ENCODE measurements at places on chromosomes 12 and 14.

DNA sequence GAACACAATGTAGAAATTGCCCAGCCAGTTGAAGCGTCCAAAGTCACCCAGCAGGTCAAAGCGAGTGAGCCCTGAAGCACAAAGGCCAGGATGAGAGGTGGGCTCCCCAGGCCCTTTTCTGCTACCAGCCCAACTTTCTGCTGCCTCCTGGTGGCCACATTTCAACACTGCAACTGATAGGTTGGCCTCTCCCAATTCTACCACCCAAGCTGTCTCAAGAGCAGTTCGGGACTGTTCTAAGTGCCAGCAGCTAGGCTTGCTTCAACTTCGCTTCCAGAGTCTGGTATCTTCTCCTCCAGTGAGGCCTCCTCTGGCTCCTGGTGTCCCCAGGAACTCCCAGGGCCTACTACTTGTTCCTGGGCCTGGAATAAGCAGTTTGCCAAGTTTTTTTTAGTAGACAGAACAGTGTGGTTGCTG is 3.4 kb upstream of the DHH start:
- peak; percentile 30 for DNase-seq

DNA sequence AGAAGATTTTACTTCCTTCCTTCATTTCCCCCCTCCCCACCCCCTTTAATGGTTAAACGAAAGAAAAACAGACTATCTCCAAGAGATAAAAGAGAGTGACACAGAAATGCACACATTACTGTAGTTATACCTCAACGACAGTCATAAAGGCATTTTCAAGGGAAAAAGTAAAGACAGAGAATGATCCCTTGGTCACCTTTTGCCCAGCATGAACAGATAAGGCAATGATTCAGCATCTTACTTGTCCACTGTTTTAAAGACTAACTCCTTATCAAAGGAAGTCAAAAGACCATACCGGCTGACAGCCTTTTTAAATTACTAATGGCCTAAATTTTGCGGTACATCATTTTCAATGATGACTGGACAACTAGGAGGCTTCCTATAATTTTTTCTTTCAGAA is 326.6 kb downstream of the PAWR start:
- DNase-seq: no peak

GRCh38 chr12:14853961-14854360 is 10.6 kb upstream of the ART4 start:
- DNase-seq: no peak

DNA sequence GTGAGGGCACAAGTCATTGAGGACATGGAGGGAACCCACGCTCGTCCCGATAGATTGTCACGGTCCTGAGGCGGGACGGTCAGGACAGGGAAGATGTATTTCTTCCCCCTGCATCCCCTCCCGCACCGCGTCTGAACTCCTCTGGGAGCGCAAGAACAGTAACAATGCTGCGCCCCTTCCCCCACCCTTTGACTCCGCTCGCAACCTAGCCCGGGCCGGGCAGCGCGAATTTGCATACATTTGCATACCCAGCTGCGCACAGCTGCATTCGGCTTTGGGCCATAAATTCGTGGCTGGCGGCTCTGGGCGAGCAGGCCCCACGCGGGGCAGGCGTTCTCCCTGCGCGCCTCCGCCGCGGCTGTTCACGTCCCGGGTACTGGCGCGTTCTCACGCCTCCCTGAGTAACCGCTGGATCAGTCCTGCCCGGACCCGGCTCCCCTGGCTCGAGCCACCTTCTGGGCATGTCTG is 29.0 kb upstream of the SMUG1 start:
- no peak for DNase-seq

DNA sequence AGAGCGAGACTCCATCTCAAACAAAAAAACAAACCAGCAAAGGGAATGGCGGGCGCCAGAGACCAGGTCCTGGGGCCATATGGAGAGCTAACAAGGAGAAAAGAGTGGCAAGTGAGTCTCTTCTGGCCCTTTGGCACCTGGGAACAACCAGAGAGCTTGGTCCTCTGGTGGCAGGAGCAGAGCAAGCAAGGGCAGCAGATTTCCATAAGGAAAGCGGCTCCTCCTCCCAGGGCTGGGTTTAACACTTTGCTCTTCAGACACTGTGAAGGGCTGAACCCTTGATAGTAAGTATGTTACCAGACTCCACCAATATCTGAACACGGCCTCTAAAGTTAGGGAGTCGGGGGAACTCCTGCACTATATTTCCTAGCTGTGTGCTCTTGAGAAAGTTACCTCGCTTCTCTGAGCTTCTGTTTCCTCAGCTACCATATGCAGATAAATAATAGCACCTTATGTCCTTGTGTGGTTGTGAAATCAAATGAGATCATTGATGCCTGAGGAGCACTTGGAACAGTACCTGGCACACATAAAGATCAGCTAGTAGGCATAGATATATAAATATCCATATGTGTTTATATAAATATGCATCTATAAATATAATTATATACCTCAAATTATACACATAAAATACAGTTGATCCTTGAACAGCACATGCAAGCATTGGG is 33.4 kb upstream of the PLEKHG6 start:
- DNase-seq: no peak

DNA sequence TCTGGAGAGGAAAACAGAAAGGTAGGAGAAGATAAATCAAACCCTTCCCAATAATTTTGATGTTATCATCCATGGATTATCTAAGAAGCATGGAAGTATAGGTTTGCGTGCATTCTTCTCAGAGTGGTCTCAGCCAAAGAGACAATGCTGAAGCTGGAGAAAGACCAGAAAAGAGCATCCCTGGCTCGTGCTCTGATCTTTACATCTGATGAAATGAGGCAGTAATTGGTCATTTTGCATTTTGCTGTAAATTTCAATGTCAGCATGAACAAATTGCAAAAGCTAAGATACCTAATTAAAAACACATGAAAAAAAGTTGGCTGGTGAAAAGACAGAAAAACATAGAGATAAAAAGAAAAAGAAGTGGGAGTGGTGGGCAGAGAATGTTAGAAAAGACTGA is 252.4 kb downstream of the ITPR2 start:
- no peak for DNase-seq

- DNase-seq: no peak
Observed at GRCh38 chr12:27191531-27191930, 52.6 kb upstream of the STK38L start.

DNA sequence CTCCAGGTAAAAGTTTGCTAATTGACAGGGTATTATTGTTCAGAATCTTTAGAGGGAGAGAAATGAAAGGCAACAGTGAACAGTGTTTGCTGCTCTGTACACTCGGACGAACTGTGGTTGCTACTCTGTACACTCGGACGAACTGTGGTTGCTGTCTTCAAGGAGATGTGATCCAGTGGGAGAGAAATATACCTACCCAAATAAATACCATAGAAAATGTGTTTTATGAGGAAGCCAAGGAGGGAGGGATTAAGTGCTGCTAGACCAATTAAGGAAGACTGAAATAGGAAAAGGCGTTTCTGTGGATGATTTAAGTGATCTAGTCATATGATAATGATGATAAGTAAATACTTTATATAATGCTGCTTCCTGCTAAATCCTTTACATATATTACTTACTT is 2.7 kb downstream of the STK38L start:
- DNase-seq: no peak

- DNase-seq: peak; percentile 9
Observed at GRCh38 chr14:59161561-59162175, 26.8 kb upstream of the DAAM1 start.

- no peak for DNase-seq
Observed at GRCh38 chr12:57430112-57430930, 522 bp downstream of the R3HDM2 start.

GRCh38 chr12:88381466-88381865 is 198.8 kb downstream of the KITLG start:
- no peak for DNase-seq

GRCh38 chr12:115973066-115973465 is 304.4 kb downstream of the MED13L start:
- DNase-seq: no peak

DNA sequence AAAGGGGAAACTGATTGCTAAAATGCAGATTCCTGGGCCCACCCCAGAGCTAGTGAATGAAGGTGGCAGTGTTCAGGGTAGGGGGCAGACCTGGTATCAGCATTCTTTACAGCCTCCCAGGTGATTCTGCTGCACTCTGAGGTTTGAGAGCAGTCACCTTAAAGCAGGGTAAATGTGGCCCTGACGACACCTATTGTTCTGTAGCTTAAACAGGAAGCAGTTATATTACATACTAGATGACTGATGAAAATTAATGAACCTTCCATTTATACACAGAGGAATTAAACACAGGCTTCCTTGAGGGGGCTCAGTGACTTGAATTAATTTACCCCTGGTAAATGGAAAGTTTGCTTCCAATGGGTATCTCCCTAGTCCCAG is 25.3 kb downstream of the NUAK1 start:
- DNase-seq: no peak

DNA sequence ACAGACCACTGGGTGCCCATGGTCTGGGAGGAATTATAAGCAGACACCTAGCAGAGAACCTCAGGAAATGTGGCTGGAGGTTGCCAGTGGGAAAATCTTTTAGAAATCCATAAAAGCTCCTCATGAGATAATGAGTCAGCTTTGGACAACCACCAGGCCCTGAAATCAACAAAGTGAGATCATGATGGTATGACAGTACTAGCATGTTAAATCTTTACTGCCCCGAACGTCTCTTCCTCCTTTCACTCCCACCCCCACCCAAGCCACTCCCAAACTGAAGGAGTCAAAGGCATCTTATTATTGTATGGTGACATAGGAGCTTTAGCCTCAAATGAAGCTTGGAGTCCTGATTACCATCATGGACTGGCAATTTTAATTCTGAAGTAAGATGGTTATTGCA is 240.0 kb downstream of the DIO2 start:
- no peak for DNase-seq

DNA sequence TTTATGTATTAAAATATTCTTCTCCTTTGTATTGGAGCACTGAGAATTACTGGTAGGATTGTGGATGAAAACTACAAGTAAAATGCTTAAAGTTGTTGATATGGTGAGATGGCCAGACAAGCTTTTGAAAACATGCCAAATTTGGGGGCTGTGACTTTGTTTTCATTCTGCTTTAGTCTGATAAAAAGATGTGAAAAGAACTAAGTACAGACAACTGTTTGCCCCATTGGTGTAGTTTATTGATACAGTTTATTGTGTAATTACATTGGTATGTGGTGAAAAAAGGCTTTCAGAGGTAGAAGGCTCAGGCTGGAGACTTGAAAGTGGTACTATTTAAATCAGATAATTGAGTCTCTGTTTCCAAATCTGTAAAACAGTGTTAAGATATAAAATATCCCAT is 746.8 kb downstream of the DIO2 start:
- no peak for DNase-seq

- DNase-seq: no peak
Observed at GRCh38 chr12:66491853-66492252, 187.0 kb downstream of the GRIP1 start.

DNA sequence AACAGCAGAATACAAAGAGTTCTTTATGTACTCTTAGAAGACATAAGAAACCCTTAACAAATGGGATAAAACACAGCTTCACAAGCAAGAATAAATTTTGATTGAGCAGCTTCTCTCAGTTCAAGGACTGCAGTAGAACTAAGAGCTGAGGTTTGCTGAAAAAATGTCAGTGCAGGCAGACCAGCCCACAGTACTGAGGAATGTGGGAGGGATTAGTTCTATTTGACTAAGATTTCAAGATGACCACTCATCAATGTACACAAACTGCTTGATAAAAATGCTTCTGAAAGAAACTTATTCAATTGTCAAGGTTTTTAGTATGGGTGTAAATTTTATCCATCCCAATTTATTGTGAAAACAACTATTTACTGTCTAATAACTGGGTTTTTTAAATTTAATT is 138.4 kb downstream of the SEC23A start:
- no peak for DNase-seq

DNA sequence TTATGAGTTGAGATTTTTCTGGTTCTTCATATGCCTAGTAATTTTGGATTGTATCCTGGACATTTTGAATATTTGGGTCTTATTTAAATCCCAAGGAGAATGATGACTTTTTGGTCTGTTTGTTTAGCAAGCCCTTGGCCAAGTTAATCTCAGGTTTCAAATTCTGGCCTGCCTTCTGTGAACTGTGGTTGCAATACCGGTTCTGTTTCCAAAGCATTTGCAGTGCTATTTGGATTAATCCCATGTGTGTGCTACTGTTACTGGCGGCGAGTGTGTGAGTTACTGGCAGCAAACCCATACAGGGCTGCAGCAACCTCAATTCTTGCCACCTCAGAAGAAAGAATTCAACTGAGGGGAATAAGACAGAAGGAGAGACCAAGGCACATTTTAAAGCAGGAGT is 51.1 kb downstream of the TMEM260 start:
- DNase-seq: no peak

- no peak for DNase-seq
Observed at GRCh38 chr12:47705229-47705565, 633 bp downstream of the RPAP3 start.

- no peak for DNase-seq
Observed at GRCh38 chr14:105818712-105819005, 292.3 kb downstream of the TMEM121 start.

DNA sequence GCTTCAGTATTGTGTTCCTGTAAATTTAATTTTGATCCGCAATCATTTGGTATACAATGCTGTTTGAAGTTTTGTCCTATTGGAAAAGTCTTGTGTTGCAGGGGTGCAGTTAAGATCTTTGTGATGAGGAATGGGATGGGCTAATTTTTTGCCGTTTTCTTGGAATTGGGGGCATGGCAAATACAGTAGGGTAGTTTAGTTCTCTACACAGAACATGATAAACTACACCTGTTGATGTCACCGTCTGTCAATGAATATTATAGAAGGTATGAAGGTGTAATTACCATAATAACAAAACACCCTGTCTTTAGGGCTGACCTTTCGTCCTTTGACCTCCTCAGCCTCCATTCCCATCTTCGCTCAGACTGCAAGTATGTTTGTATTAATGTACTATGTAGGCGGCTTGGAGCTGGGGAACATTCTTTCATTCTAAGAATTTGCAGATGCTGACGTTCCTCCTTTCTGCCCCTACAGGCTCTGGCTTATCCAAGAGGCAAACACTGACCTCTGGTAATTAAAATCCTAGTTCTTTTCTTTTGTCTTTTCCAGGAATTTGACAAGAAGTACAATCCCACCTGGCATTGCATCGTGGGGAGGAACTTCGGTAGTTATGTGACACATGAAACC is 1.7 kb downstream of the DYNLL1 start:
- no peak for DNase-seq

- no peak for DNase-seq
Observed at GRCh38 chr12:93838193-93838592, 161.0 kb downstream of the CRADD start.

GRCh38 chr12:63822352-63822751 is 22.1 kb upstream of the SRGAP1 start:
- no peak for DNase-seq

GRCh38 chr12:59626382-59626781 is 30.6 kb downstream of the SLC16A7 start:
- DNase-seq: no peak

GRCh38 chr12:89477633-89478279 is 46.8 kb downstream of the GALNT4 start:
- no peak for DNase-seq

- DNase-seq: peak; percentile 39
Observed at GRCh38 chr12:54411391-54412241, 7.5 kb downstream of the ITGA5 start.
